WTC11 (cell line): ENCODE measurements at places on chromosomes 5 and 9.

DNA sequence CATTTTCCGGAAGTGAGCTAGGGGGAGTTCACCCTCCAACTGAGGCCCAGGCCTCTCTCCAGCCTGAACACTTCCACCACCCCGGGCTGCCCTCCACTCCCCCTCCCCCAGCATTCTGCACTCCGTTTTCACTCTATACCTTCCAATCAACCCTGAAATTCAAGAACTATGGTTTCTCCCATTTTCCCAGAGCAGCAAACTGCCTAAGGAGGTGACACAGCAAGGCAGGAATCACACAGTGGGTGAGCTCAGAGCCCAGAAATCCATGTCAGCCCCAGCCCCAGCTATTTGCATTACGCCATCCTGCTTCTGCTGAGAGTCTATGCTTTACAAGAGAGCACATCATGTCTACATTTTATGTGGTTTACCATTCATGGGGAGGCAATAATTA is 11.9 kb downstream of the MSX2 start:
- H3K27me3 ChIP-seq, result peaks cover 78% of the 10 kb centered on the region
- peak overlapping the region; percentile 74 for H3K4me3 ChIP-seq
- H3K4me1 ChIP-seq, result peaks cover 49% of the 10 kb centered on the region
- no peak overlapping the region for H3K27ac ChIP-seq

- peaks cover 2% of the 10 kb centered on the region for H3K27me3 ChIP-seq
- H3K4me3 ChIP-seq, result no peak overlapping the region
- no peak overlapping the region for H3K27ac ChIP-seq
Observed at GRCh38 chr5:149680810-149681221, 49.3 kb upstream of the PPARGC1B start.

- H3K27ac ChIP-seq, result no peak overlapping the region
- DNase-seq, result no peak
- no peaks in the 10 kb centered on the region for H3K4me1 ChIP-seq
- no peaks in the 10 kb centered on the region for H3K27me3 ChIP-seq
- no peaks in the 10 kb centered on the region for H3K36me3 ChIP-seq
- no peak overlapping the region for H3K4me3 ChIP-seq
Observed at GRCh38 chr9:31183866-31184265, 1200.6 kb upstream of the ACO1 start.

- peak; percentile 67 for DNase-seq
- peaks cover 33% of the 10 kb centered on the region for H3K4me1 ChIP-seq
- peak overlapping the region; percentile 14; the same call in 1 of the 2 replicates for H3K4me3 ChIP-seq
- no peak overlapping the region for H3K27ac ChIP-seq
- no peaks in the 10 kb centered on the region; the same call in 1 of the 2 replicates for H3K27me3 ChIP-seq
Observed at GRCh38 chr5:134007581-134008265, 2.9 kb upstream of the VDAC1 start.

- no peaks in the 10 kb centered on the region for H3K36me3 ChIP-seq
- no peak overlapping the region for H3K4me3 ChIP-seq
- no peaks in the 10 kb centered on the region for H3K27me3 ChIP-seq
- H3K4me1 ChIP-seq, result no peaks in the 10 kb centered on the region
- no peak for DNase-seq
Observed at GRCh38 chr5:39606591-39606990, 181.8 kb upstream of the DAB2 start.
